ENCODE measurements at places on chromosomes 1 and 21.

GRCh38 chr1:153678519-153679336, at the start of gene NPR1:
Gene NPR1, plus strand, starts transcription at chr1:153678688. Its CDS starts 421 bp downstream, at chr1:153679109.
- H3K27me3 ChIP-seq: peaks cover 56% of the 10 kb centered on the region
- no peak within 1 kb of the TSS for H3K27ac ChIP-seq
- no peaks in the 10 kb centered on the region for H3K36me3 ChIP-seq
- peaks cover 10% of the 10 kb centered on the region for H3K4me1 ChIP-seq

- peaks cover 86% of the 10 kb centered on the region for H3K27me3 ChIP-seq
- DNase-seq: no peak
- H3K4me1 ChIP-seq: no peaks in the 10 kb centered on the region
- H3K27ac ChIP-seq: no peak overlapping the region
- no peaks in the 10 kb centered on the region for H3K36me3 ChIP-seq
These were observed 658.5 kb downstream of the AJAP1 start for GRCh38 chr1:5312862-5313261.

DNA sequence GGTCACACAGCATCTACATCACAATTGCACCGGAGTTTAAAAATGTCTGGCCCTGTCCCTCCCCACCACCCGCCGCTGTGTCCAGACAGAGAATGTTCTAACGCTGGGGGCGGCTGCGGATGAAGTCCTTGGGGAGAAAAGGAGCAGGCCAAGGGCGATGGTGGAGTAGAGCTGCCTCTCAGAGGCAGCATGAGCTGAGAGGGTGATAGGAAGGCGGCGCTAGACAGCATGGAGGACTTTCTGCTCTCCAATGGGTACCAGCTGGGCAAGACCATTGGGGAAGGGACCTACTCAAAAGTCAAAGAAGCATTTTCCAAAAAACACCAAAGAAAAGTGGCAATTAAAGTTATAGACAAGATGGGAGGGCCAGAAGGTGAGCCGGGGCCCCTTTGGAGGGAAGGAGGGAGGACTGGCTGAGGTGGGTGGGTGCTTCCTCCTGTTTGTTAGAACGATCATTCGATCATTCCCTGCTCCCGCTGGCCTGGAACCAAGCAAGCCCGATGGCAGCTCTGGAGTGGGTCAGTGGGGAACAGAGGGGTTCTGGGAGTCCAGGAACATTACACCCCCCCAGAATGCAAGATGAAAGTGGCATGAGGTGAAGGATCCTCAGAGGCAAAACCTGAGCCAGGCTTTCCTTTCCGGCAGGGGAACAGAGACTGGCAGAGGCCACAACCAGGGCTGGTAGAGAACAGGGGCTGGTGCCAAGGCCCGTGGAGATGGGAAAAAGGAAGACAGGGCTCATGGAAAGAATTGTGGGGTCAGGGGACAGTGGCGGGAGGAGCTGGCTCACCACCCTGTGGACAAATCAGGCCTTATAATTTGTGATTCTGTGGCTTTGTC, at the start of the genes FAM229A and TSSK3:
Gene FAM229A (minus strand): TSS at position 12 of the 840 bp plus-strand sequence. CDS start 394 bp downstream, outside the sequence.
Gene TSSK3 (plus strand): TSS at position 66 of the 840 bp plus-strand sequence. CDS start 163 bp downstream, at position 229.
- H3K27me3 ChIP-seq: no peaks in the 10 kb centered on the region
- H3K27ac ChIP-seq: no peak within 1 kb of the TSS
- DNase-seq: no peak
- H3K4me3 ChIP-seq: no peak within 1 kb of the TSS
- H3K4me1 ChIP-seq: no peaks in the 10 kb centered on the region
- no peaks in the 10 kb centered on the region for H3K36me3 ChIP-seq

DNA sequence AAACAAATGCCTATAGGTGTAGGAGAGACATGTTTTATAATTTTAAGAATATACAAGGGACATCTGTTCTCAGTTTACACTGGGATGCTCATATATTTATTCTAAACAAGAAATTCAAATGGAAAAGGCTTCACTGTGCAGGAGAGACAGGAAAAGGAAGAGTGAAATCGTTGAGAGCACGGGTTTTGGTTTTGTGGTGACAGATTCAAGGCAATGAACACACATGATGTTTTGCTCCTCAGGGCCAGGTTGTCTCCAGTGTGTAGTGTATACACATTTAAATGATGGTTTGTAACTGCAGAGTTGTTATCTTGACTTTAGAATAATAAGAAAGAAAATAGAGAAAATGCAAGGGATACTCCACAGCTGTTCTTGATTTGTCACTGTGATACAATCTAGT, 73.7 kb downstream of the S1PR1 start:
- H3K36me3 ChIP-seq: no peaks in the 10 kb centered on the region
- no peak overlapping the region for H3K27ac ChIP-seq

DNA sequence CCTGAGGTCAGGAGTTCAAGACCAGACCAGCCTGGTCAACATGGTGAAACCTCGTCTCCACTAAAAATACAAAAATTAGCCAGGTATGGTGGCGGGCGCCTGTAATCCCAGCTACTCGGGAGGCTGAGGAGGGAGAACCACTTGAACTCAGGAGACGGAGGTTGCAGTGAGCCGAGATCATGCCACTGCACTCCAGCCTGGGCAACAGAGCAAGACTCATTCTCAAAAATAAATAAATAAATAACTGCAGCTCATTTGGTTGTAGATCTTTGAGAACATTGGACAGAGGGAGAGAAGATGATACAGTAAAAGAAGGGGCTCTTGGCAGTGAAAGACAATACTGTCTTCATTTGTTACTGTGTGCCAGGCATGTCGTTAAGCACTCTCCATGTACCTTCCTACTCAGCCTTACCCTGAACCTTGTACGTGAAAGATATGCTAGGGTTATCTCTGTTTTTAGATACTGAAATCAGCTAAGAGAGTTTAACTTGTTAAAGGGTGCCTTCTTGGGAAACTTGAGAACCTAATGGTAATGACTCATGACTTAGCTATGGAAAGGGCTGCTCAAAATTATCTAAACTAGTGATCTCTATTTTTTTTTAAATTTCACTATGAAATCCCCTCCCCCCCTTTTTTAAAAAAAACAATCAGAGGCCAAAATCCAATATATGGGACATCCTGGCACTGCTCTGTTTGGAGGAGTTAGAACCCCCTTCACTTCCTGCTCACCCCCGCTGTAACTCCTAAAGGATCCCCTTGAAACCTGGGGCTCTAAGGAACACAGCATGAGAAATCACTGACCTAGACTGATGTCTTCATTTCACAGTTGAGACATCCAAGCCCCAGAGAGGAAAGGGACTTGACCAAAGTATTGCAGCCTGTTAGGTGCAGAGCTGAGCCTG, 6.8 kb upstream of the KPNA6 start:
- no peaks in the 10 kb centered on the region for H3K27me3 ChIP-seq
- no peak overlapping the region for H3K4me3 ChIP-seq
- H3K27ac ChIP-seq: no peak overlapping the region
- no peaks in the 10 kb centered on the region for H3K4me1 ChIP-seq
- DNase-seq: no peak

- no peaks in the 10 kb centered on the region for H3K36me3 ChIP-seq
- H3K4me1 ChIP-seq: no peaks in the 10 kb centered on the region
- no peaks in the 10 kb centered on the region for H3K27me3 ChIP-seq
- DNase-seq: no peak
These were observed 354.1 kb upstream of the C1orf87 start for GRCh38 chr1:60427701-60428100.
